Stimulated activated CD4-positive, alpha-beta T cell treated with anti-CD3 and anti-CD28 coated beads, TNF-alpha, amount 100 ng/mL, for 4 hours (primary cell): ENCODE measurements at places on chromosomes 7 and 10.

DNA sequence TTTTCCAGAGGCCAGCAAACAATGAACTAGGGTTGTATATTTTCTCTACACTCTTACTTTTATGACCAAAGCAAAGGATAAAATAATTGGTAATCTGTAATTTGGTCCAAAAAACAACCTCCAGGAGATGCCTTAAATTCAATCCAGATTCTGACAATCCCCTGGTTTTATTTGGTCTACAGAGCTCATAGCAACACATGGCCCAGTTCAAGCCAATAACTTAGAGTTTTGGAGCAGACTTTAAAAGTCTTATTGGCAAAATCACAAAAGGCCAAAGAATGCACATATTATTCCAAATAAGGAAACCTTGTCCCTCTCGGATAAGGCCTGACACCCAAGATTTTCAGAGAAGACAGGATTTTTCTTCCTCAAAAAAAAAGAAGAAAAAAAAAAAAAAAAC is 51.9 kb downstream of the SORBS1 start:
- DNase-seq: no peak

DNA sequence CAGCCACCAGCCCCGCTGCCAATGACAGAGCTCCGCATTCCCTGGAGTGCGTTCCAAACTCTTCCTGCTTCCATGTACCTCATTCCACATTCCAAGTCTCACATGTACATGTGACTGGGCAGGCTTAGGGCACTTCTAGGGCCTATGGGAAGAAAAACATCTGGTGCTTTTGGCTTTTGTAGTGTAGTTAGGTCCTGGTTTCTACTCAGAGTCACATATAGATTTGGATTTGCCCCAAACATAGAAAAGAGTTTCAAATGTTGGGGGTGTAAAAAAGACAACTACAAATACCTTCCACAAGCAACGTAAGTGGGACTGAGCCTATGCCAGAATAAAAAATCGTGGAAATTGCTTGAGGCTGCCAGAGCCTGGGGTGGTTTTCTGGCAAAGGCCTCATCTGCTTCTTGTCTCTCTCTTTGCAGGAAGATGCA is 84.1 kb downstream of the ZNF467 start:
- DNase-seq: no peak

DNA sequence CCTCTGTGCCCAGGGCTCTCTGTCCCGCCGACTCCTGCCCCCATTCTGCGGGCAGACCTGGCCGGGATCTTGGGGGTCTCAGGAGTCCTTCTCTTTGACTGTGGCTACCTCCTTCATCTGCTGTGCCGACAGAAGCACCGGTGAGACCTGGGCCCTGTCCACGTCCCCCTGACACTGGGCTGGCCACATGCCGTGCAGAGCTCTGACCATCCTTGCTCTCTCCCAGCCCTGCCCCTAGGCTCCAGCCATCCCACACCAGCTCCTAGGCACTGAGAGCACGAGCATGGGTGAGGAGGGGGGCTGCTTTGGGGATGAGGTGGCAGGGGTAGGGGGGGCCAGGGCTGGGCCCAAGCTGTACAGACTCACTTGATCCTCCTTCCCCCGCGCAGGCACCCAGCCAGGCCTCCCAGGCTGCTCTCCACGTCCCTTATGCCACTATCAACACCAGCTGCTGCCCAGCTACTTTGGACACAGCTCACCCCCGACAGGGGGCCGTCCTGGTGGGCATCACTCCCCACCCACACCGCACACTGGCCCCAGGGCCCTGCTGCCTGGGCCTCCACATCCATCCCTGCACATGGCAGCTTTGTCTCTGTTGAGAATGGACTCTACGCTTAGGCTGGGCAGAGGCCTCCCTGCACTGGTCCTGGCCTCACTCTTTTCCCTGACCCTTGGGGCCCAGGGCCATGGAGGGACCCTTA is 4.8 kb upstream of the PILRB start:
- DNase-seq: no peak

- DNase-seq: no peak
These were observed 58.3 kb upstream of the DOCK1 start for GRCh38 chr10:126846959-126847358.

GRCh38 chr7:20454202-20454601 is 123.5 kb downstream of the ITGB8 start:
- no peak for DNase-seq

DNA sequence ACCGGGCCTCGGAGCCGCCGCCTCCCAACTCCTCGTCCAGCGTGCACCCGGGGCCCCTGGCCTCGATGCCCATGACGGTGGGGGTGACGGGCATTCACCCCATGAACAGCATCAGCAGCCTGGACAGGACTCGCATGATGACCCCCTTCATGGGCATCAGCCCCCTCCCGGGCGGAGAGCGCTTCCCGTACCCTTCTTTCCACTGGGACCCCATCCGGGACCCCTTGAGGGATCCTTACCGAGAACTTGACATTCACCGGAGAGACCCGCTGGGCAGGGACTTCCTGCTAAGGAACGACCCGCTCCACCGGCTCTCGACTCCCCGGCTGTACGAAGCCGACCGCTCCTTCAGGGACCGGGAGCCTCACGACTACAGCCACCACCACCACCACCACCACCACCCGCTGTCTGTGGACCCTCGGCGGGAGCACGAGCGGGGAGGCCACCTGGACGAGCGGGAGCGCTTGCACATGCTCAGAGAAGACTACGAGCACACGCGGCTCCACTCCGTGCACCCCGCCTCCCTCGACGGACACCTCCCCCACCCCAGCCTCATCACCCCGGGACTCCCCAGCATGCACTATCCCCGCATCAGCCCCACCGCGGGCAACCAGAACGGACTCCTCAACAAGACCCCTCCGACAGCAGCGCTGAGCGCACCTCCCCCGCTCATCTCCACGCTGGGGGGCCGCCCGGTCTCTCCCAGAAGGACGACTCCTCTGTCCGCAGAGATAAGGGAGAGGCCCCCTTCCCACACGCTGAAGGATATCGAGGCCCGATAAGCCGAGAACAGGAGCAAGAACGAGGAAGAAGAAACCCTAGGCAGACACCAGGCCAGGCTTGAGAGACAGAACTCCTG is 341.5 kb upstream of the GALNT17 start:
- DNase-seq: no peak

DNA sequence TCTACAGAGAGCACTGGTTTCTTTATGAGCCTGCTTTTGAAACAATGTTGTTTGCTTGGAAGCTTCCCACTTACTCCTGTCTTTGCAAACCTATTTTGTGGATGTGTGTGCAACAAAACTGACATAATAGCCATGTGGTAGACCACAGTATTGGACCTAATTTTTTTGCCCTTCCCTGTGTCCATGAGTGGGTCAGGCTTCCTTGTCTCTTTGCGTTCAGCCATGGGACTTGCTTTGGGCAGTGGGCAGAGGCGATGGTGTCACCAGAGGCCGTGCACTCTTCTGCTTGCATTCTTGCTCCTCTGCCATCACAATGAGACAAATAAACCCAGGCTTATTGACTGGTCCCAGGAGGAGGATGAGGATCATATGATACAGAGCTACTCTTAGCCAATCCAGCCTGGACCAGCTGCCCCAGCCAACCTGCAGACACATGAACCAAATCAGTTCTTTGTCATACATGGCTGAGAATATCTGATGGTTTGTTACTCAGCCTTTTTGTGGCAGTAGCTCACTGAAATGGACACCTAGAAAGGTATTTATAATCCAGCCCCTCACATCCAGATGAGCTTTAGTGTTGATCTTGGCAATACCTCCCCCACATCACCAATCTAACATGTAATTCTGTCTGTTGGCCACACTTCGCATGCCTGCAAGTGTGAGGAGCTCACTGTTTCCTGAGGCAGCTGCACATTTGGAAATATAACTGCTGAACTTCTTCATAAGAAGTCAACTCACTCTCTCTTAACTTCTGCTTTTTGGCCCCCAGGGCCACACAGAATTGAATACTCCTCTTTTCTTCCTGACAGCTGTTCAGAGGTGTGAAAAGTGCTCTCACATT is 427.8 kb upstream of the ZMIZ1 start:
- no peak for DNase-seq

DNA sequence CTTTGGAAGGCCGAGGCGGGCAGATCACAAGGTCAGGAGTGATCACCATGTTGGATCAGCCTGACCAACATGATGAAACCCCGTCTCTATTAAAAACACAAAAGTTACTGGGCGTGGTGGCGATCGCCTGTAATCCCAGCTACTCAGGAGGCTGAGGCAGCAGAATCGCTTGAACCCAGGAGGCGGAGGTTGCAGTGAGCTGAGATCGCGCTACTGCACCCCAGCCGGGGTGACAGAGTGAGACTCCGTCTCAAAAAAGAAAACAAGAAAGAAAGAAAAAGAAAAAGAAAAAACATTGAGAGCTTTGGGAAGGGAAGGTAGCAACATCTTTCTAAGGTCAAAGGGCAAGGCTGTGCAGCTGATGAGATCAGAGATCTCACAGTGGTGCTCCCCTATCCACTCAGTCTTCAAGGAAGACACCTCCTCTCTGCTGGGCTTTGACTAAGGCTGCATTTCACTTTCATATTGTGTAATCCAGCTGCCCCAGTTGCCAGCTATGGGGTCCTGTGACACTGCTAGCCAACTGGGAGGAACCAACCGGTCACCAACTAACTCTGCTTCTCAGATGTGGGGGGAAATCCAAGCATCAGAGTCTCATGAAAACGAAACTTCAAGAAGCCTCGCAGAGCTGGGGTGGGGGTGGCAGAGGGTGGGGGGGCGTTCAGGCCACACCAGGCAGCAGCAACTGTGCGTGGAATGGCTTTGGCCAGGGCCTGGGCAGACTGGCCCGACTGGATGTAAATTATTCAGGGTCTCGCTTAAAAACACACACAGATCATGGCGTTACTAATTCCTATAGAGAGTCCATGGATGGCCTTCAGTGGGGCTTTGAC is 1.5 kb downstream of the IL15RA start:
- DNase-seq: peak; percentile 29

- DNase-seq: no peak
These were observed 194.0 kb upstream of the KCND2 start for GRCh38 chr7:120079022-120079421.

DNA sequence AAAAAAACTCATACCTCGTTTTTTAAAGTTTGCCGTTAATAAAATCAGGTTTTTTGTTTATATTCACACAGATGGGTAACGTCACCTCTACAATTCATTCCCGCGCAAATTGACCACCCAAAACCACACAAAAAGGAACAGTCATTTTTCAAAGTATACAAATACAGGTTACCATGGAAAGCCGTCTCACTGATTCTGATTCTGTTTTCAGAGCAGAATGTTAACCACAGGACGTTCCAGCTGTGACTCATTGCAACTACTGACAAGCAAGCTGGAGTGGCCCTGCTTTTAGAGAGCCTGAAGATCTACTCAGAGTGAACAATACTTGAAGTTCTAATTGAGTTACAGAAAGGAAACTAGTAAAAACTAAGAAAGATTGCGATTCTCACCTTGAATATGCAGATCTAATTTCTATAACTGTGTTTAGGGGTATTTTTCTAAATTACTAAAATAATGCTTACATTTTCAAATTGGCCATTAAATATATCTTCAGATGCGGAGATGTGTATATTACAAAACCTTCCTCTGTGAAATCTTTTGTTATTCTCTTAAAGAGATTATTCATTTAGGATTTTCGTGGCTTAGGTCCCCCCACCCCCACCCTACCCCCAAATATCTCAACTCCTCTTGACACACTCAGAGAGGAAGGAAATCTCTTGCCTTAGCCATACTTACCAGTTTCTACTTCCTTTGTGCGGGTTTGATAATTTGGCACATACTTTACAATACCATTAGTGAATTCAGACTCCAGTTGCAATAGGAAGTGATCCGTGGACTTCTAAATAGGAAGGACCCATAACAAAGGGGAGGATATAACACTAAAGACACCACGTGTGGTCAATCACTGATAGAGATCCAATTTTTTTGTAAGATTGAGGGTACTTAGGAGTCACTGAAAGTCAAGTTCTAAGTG is 106.0 kb downstream of the CUBN start:
- DNase-seq: peak; percentile 67

DNA sequence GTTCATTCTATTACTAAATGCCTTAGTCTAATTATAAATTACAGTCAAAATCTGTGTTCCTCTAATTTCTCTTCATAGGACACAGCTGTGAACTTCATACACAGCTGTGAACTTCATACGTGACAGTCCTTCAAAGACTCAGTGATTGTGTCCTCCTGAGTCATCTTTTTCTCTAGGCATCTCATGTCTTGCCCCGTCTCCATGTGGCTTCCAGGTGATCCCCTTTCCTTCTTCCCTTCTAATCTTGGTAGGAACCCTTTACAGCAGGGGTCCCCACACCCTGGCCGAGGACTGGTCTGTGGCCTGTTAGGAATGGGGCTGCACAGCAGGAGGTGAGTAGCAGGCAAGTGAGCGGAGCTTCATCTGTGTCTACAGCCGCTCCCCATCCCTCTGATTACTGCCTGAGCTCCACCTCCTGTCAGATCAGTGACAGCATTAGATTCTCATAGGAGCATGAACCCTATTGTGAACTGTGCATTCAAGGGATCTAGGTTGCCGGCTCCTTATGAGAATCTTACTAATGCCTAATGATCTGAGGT is 14.0 kb upstream of the EIF5AL1 start:
- no peak for DNase-seq

DNA sequence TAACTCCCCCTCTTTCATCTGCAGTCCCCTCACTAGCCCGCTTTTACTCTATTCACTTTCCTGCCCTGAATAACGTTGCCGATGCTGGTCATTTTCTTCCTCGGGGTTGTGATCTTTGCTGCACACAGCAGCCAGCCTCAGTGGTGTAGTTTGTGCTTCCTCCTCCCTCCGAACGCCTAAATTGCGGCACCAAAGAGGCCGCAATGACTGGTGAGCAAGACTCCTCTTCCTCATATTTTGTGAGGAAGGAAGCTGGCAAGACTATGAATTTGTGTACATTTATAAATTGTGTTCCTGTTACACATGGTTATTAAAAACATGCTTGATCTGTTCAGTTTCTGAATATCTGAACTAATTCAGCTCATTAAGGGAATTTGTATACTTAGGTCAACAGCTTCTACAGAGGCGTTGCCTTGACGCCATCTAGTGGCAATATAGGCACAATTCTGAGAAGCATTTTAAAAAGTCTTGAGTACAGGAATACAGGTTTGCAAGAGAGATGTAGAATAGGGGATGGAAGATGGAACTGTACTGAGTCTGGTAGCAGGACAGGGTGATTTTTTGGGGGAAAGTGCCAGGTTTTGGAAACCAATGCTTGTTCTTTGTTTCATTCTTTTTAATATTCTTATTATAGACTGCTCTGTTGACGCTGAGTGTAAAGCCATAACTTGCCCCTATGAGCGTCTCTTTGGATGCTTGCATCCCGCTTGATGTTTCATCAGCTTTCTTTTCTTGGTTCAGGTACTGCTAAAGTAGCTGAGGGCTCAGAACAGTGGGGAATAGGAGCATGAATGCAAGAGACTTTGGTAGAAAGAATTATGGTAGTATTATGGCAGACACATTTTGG is 4.1 kb upstream of the TAS2R5 start:
- DNase-seq: no peak

GRCh38 chr7:129561677-129562359 is 49.7 kb upstream of the NRF1 start:
- DNase-seq: no peak

GRCh38 chr7:110179037-110179436 is 911.9 kb upstream of the LRRN3 start:
- no peak for DNase-seq

DNA sequence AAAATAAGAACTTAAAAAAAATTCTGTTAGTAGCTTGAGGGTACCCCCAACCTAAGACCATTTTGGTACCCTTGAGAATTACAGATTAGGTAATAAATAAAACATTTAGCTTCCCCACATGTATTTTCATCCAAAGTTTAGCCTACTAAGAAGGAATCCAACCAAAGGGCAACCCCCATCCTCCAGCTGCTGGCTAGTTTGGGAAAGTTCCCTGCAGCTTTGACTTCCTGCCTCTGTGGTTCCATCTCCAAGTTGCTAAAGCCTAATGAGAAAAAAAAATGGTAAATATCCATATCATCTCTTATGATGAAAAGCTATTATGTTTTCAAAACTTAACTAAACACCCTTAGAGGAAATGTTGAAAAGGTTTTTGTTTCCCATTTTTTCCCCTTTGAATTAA is 547.2 kb downstream of the ANKRD7 start:
- DNase-seq: no peak
